ENCODE measurements at places on chromosomes 6 and 20.
A peak's percentile ranks its signal among the peaks of the same experiment; 100 is the strongest.

GRCh38 chr20:21698494-21699215 lies 6.8 kb upstream of the PAX1 start:
- DNase-seq, result no peak

GRCh38 chr6:27303613-27304272 lies 8.3 kb downstream of the POM121L2 start:
- DNase-seq, result no peak

DNA sequence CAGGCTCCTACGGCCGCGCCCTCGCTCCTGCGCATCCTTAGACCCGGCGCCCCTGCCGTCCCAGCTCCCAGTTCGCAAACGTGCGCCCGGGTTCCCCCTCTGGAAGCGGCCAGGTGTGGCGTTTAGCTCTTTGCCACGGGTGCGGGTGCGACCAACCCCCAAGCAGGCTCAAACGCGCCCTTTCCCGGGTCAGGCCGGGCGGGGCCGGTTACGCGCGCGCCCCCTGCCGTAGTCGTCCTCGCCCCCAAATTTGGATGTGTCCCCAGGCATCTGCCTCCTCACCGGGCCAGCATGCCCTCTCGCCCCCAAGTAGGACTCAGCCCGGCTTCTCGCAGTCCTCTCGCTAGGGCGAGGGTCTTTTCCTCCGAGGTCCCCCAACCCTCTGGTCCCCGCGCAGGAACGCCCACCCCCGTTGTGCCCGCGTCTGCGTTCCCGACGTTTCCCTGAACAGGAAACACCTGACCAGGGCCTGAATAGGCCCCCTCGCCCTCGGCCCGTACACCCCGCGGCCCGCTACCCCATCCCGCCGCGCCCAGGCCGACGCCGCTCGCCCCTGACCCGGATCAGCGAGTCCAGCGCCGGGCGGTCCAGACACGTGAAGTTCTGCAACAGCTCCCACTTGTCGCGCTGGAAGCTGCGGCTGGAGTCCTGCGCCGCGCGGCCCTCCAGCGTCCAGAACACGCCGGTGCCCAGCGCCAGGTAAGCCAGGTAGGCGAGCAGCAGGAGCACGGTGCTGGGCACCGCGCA lies 520 bp downstream of the KCNK17 start:
- DNase-seq, result no peak

- DNase-seq, result no peak
Measured at GRCh38 chr6:9628819-9629218, 786.1 kb downstream of the TFAP2A start.

DNA sequence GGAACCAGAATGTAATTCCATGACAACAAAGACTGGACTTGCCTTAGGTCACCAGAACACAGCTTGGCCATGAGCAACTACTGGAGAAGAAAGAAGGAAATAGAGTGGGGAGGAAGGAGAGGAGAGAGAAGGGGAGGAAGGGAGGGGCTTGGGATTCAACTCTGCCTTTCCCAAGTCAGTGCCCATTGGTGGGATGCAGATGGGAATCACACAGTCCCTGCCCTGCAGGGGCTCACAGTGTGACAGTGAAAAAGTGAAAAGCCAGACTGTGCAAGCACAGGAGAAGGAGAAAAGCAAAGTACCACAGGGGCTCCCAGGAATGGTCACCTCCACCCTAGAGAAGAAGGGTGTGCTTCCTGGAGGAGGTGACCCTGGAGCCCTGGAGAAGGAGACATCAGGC lies 14.0 kb downstream of the RIMS4 start:
- no peak for DNase-seq

DNA sequence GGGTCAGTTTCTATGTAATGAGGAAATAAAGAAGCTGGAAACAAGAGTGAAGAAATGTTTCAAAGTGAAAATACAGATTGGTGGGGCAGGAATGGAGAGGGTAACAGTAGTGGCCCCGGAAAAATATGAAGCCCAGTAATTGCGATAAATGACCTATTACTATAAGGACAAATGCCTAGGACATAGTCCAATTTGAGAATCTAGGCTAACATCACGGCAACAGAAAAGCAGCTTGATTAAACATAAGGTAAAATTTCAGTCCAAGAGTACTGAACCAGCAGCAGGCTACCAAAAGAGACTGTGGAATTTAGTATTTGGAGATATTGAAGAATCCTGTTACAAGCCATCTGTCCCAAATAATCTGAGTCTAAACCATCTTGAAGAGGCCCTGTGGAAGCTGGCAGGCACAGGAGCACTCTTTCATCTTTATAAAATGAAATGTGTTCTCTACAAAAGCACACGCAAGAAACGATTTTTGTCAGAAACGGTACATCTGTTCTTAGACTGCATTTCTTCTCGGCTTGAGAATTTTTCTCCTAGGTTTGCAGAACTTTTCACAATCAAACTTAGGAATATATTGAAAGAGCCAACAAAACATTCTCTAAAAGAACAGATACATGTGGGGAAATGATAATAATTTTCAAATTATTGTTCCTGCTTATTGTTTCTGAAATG lies 49.3 kb downstream of the ELOVL5 start:
- DNase-seq, result no peak

DNA sequence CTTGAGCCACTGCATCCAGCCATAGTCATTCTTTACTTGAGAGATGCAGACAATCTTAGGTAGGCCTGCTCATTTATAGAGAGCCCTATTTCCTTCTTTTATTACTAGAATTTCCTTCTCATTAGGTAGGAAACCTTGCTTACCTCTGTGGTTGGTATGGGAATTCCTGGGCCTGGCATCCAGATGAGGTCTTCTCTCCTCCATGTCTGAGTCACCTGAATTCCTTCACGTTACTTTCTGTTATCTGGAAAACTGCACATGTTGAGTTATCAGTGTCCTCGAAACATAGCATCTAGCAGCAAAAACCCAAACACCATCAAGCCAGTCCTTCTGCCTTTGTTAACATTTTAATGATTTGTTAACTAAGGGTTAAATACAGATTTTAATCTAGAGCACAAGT lies 2.2 kb downstream of the ZNFX1 start:
- no peak for DNase-seq

DNA sequence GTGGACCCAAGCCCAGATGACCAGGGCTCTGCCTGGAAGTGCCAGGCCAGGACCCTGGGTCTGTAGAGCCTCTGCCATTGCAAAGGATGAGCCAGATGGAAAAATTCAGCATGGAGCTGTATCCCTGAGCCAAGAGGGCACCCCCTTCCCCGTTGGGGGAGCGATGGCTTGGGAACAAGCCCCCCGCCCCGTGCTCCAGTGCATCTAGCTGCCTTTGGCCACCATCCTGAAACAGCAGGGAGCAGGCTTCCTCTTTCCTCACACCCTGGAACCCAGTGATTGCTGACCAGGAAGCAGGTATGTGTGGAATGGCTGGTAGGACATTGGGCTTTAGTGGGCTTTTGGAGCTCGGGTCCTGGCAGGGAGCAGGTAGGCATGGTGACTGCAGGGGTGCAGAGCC lies 2.2 kb downstream of the MLN start:
- DNase-seq, result no peak

GRCh38 chr6:37698264-37699137 lies 818 bp upstream of the MDGA1 start:
- peak; percentile 29 for DNase-seq

- no peak for DNase-seq
Measured at GRCh38 chr6:80991316-80991715, 761.2 kb downstream of the TENT5A start.

GRCh38 chr6:110389689-110390382 lies 25.5 kb downstream of the DDO start:
- DNase-seq, result no peak

GRCh38 chr6:163309491-163310026 lies 105.0 kb upstream of the QKI start:
- DNase-seq, result no peak

GRCh38 chr20:6692566-6693173 lies 74.8 kb upstream of the BMP2 start:
- DNase-seq, result no peak

GRCh38 chr6:154202339-154202738 lies 154.3 kb downstream of the IPCEF1 start:
- no peak for DNase-seq

- no peak for DNase-seq
Measured at GRCh38 chr6:41231246-41231645, 3.1 kb downstream of the TREML4 start.

- no peak for DNase-seq
Measured at GRCh38 chr6:159756508-159756907, 5.3 kb upstream of the ACAT2 start.

Data from anterior cingulate cortex (tissue), 58 donors.